ENCODE measurements at places on chromosomes 4 and X.

GRCh38 chr4:102298716-102299115 is 46.6 kb downstream of the SLC39A8 start:
- DNase-seq = no peak

DNA sequence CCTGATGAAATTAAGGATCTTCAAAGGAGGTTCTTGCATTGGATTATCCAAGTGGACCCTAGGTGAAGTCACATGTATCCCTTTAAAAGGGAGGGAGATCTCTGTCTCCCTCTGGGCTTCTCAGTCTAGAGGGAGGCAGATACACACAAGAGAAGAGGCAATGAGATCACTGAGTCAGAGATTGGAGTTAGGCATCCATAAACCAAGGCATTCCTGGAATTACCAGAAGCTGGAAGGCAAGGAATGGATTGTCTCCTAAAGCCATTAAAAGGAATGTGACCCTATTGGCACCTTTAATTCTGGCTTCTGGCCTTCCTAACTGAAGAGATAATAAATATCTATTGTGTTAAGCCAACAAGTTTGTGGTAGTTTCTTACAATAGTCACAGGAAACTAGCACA is 383.2 kb downstream of the PACRGL start:
- no peak for DNase-seq

DNA sequence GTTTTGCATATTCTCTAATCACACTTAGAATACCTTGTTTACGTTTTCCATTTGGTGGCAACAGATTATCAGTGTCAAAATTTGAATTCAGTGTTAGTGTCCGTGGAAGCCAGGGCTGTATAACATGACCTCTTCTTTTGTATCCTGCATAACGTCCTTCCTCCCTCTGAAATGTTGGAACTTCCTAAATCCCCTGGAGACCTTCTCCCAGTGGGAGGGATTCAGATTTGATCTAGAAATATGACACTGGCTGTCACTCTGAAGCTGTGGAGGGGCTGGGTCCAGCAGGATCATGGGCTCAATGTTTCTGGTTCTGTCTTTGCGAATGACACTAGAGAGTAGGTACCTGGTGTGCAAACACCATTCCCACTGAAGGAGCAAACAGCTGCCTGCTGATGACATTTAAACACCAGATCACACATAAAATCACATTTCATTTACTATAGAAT is 850 bp upstream of the CXCL3 start:
- no peak for DNase-seq

- no peak for DNase-seq
Measured at GRCh38 chrX:136975684-136976470, 57.9 kb downstream of the GPR101 start.

- no peak for DNase-seq
Measured at GRCh38 chr4:173005912-173006633, 162.5 kb upstream of the GALNT7 start.

DNA sequence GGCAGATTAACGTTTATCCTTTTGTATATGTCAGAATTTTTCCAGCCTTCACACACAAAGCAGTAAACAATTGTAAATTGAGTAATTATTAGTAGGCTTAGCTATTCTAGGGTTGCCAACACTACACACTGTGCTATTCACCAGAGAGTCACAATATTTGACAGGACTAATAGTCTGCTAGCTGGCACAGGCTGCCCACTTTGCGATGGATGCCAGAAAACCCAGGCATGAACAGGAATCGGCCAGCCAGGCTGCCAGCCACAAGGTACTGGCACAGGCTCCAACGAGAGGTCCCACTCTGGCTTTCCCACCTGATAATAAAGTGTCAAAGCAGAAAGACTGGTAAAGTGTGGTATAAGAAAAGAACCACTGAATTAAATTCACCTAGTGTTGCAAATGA is 94.8 kb downstream of the TET2 start:
- DNase-seq = no peak

DNA sequence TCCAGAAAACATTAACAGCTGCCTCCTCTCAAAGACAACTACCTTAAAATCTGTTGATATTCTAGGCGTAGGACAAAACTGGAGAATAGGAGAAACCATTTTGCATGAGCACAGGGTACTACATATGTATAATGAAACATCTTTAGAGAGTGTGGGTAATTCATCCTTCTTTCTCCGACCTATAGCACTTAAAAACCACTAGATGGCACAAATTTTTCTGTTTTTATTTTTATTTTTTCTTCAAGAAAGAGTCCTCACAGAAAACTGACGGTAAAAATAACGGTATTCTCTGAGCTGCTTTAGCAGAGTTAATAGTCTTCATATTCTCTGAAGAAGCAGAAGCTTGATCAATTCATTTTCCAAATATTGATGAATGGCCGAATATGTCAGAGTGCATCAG is 14.6 kb downstream of the SMIM31 start:
- DNase-seq = no peak

- DNase-seq = no peak
Measured at GRCh38 chr4:169566021-169566818, 46.2 kb downstream of the NEK1 start.

DNA sequence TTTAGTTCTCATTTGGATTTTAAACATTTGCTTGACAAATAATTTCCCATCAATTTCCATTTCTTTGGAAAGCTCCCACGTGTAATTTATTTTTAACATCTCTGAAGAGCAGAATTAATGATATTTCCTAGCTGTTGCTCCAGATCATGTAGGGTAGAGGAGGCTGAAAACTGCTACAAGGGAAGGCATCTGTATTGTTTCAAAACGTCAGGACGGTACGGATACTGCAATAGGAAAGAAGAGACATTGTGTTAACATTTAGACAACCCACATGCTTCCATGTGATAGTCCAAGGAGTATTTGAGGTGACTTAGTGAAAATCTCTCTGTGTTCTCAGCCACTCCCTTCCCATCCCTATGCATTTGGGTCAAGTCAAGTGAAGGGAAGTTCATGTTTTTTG is 15.4 kb upstream of the ADH1B start:
- DNase-seq = no peak

DNA sequence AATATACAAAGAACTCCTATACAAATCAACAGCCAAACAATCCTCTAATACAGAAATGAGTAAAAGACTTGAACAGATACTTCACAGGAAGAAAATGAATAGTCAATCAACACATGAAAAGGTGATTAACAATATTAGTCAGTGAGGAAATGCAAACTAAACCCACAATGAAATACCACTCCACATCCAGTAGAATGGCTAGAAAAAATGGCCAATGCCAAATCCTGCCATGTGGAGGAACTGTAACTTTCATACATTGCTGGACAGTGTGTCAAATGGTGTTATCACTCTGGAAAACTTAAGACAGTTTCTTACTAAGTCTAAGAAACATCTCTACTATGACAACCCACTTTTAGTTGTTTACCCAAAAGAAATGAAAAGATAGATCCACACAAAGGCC is 59.5 kb downstream of the NSG1 start:
- no peak for DNase-seq

DNA sequence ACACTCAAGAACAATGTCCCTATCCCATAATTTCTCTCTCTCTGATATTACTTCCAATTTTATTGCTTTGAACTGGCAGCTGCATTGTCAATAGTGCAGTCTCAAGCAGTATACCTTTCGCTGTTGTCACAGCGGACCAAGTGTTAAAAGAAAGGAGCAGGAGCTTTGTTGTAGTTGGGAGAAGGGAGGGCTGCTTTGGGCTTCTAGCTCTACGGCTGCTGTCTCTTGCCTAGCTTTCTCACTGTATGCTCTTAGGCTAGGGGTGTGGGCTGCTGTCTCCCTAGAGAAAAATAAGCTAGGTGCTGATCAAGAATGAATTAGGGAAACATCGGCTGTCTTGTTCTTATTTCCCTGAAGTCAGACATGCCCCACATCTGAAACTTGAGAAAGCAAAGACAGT is 52.5 kb downstream of the TRPC5OS start:
- DNase-seq = no peak

GRCh38 chr4:78671903-78672815 is 104.0 kb upstream of the BMP2K start:
- DNase-seq = no peak

DNA sequence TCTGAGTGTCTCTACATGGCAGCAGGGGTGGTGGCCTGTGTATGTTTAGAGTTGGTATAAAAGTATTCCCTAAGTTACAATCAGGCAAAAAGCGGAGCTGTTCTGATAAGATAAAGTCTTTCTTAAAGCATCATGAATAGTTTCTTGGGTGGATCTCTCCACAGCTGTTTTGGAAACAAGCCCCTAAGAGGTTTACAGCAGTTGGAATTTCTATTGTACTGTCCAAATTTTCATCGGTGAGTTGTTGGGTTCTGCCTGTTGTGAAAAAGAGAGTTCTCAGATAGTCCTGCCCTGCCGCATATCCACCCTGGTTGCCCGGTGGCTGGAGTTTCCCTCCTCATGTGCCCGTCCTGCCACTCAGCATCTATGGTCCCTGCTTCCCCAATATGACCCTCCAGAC is 50.1 kb downstream of the C4orf51 start:
- DNase-seq = no peak

GRCh38 chr4:72302981-72303704 is 265.9 kb downstream of the ADAMTS3 start:
- no peak for DNase-seq

DNA sequence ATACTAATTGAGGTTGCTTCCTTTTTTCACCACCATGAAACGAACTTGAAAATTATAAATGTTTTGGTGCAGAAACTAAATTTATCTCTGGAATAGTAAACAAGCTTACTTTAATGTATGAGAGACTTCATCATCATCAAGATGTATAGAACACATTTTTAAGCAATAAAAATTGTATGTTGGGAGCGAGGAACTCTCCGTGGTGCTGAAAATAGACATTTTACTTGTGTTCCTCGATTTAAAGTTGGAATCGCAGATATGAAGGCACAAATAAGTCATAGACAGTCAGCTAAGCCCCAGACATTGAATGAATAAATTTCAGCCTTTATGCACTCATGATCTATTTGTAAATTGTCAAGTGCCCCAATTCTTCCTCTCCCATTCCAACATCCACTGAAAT is 310.7 kb downstream of the STK32B start:
- no peak for DNase-seq

GRCh38 chr4:1356181-1356998 is 9.4 kb downstream of the UVSSA start:
- DNase-seq = peak; percentile 72

DNA sequence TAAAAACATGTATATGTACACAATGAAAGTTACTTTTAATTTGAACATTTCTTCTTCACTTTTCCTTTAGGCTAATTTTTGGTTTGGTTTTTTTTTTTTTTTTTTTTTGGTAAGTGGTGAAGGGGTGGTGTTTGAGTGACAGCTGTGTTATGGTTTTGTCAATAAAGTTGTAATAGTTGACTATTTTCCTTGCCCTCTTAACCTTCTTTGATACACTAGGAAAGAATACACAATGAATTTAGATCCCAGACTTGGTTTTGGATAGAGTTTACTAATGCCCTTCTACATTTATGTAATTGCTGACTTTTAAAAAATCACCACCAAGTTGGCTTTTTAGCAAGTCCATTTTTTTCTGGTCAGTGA is 38.1 kb upstream of the MSMO1 start:
- no peak for DNase-seq

- DNase-seq = no peak
Measured at GRCh38 chrX:49276207-49276606, 6.6 kb downstream of the PPP1R3F start.
